ENCODE measurements at places on chromosomes 4 and X. TPM values are rescaled to one million over a fixed set of nuclear protein-coding genes. Genes with fewer than 3 reads are reported as not detected.

- H3K36me3 ChIP-seq = no peaks in the 10 kb centered on the region
- DNase-seq = no peak
- H3K4me3 ChIP-seq = no peak overlapping the region
- H3K4me1 ChIP-seq = no peaks in the 10 kb centered on the region
- H3K27me3 ChIP-seq = peaks cover 27% of the 10 kb centered on the region
Observed at GRCh38 chr4:110611968-110612447, 10.9 kb downstream of the PITX2 start.

DNA sequence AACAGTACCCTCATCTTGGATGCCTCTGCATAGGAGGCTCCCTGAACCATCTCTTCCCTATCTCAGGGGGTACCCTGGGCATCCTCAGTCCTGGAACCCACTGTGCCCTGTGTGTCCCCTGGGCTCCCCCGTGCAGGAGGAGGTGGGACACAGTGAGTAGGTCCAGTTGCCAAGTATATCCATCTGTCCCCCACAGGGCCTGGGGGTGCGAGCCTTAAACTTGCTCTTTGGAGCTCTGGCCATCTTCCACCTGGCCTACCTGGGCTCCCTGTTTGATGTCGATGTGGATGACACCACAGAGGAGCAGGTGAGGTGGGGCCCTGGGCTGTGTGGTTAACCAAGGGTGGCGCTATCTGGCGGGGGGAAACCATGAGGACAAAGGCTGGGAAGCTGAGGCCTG is 4.6 kb upstream of the EBP start:
- H3K4me1 ChIP-seq = peaks cover 24% of the 10 kb centered on the region
- no peak overlapping the region for H3K4me3 ChIP-seq
- no peak for DNase-seq
- peaks cover 10% of the 10 kb centered on the region for H3K36me3 ChIP-seq
- H3K27ac ChIP-seq = no peak overlapping the region

- H3K4me3 ChIP-seq = no peak overlapping the region
- no peaks in the 10 kb centered on the region for H3K4me1 ChIP-seq
- H3K36me3 ChIP-seq = no peaks in the 10 kb centered on the region
- no peak overlapping the region for H3K27ac ChIP-seq
- no peak for DNase-seq
Observed at GRCh38 chrX:140297273-140297672, 207.6 kb downstream of the SOX3 start.

DNA sequence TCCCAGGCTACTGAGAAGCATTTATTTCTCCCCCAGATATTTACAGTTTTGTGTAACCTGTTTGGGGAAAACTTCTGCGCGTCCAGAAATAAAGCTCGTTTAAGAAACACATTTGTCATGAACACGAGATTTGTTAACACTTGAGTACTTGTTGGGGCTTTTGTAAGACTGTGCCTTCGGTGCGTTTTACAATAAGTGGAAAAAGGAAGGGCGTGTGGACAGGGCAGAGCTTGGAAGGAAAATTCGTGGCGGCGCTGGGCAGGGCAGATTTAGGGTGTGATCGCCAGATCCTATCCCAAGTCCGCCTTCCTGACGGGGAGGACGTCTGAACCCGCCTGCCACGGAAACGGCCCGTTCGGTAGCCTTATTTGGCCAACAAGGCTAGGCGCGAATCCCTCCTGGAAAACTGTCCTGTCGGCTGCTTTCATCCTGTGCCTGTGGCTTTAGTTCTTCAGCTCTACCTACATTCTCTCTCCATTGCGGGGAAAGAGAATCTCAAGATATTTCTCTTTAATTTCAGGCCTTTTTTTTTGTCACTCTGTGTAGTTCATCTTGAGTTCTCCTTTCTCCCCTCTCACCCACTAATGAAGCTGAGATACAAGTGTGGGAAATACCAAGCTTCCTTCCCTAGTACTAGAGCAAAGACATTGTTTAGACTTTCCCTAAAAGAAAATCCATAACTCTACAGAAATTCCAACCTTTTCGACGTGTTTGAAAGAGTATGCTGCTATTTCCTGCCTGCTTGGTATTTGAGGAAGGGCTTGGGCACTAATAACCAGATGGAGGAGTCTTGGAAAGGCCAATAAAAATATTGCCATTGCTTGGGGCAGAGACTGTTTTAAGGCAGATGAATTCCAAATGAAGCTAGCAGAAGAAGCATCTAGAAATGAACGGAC is 982 bp downstream of the PDLIM5 start:
- no peaks in the 10 kb centered on the region for H3K36me3 ChIP-seq
- no peak for DNase-seq
- H3K4me3 ChIP-seq = peak overlapping the region; percentile 95

- no peak overlapping the region for H3K27ac ChIP-seq
- H3K4me3 ChIP-seq = no peak overlapping the region
- DNase-seq = no peak
- no peaks in the 10 kb centered on the region for H3K4me1 ChIP-seq
Observed at GRCh38 chrX:129577473-129577872, 37.4 kb downstream of the OCRL start.

DNA sequence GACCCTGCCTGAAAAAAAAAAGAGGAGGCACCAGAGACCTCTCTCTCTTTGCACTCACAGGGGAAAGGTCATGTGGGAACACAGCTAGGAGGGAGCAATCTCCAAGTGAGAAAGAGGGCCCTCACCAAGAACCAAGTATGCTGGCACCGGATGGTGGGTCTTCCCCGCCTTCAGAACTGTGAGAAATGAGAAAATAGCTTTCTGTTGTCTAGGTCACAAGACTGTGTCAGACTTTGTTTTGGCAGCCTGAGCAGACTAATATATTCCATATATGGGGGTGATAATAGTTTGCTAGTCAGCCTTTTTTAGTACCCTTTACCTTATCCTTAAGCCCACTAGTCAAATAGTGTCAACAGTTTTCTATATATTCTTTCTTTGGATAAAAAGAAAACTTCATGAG is 193.0 kb downstream of the TRIML1 start:
- no peak for DNase-seq
- no peak overlapping the region for H3K4me3 ChIP-seq
- no peak overlapping the region for H3K27ac ChIP-seq
- H3K4me1 ChIP-seq = no peaks in the 10 kb centered on the region
- no peaks in the 10 kb centered on the region for H3K27me3 ChIP-seq
- H3K36me3 ChIP-seq = no peaks in the 10 kb centered on the region

DNA sequence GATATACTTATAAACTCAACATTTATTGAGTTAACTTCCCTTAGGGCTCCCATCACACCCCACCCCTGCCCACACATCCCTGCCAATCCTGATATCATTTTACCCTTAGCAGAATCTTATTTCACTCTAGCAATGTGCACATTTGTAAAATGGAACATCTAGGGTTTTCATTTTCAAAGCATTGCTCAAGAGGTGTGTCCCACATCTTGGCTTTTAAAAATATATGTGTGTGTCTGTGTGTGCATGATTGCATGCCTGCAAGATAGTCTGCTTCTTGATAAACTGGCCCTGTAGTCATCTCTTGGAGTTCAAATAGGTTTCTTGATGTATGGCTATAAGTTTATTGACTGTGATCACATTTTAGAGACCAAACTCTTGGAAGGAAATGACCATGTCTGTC is 26.4 kb upstream of the EGF start:
- H3K27me3 ChIP-seq = no peaks in the 10 kb centered on the region
- no peaks in the 10 kb centered on the region for H3K36me3 ChIP-seq

The GPR50 gene
- not detected for total RNA-seq
